ENCODE measurements at places on chromosomes 11 and 22. TPM values are rescaled to one million over a fixed set of nuclear protein-coding genes. Genes with fewer than 3 reads are reported as not detected.

Gene APOL1
- total RNA-seq: 34.3 TPM

Gene OR4D5
- total RNA-seq: not detected

Gene CD81
- total RNA-seq: 594 TPM

DNA sequence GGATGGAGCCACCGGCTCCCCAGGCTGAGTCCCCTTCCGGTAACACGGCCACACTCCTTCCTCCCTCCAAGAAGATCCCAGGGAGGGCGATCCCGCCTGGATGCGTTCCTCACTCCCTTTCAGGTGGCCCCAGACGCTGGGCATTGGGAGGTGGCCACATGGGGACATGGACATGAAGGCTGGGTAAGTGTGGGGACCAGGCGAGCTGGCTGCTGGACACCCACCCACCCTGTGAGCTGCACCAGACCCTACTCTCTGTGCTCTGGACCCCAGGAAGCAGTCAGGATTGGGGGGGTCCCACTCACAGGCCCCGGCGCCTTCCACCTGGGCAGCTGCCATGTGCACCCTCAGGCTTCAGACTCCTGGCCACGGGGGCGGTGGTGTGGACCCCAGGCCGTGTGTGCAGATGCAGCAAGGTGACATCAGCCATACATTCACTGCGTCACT is 932.8 kb downstream of the BRD1 start:
- peak; percentile 58 for DNase-seq

DNA sequence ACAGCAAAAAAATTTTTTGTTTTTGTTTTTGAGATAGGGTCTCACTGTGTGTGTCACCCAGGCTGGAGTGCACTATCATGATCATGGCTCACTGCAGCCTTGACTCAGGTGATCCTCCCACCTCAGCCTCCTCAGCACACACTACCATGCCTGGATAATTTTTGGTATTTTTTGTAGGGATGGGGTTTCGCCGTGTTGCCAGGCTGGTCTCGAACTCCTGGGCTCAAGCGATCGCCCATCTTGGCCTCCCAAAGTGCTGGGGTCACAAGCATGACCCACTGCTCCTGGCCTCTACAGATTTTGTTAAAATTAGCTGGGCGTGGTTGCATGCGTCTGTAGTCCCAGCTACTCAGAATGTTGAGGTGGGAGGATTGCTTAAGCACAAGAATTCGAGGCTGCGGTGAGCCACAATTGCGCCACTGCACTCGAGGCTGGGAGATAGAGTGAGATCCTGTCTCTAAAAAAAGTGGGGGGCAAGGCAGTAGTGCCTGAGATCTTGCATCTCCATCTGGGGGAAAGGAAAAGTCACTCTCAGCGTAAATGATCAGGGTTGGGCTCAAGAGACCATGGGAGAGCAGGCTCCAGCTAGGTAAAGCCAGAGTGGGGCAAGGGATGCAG is 10.6 kb upstream of the DGKZ start:
- DNase-seq: peak; percentile 85

DNA sequence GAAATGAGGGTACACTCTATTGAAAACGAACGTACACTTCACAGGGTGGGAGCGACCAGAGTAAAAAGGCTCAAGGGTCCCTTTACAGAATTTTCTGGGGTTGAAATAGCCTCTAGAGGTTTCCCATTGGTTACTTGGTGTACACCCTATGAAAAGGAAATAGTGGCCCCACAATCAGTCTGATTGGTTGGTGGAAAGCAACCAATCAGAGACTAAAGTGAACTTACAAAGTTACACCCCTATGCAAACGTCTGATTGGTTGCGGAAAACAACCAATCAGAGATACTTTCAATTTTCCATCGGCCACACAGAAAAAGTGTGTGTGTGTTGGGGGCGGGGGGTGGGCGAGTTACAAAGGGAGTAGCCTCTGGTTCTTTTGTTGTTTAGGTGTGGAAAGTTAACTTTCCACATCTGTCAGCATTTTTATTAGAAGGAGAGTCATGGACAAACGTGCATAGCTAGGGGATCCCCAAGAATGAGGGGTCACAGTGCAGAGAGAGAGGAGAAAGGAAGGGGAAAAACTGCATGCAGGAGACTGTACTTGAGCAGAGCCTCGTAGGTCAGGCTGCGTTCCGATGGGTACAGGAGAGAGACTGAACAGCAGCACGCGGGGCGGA is 1152.1 kb downstream of the TBC1D22A start:
- no peak for DNase-seq

Gene CCDC34
- 3.0 TPM for total RNA-seq

Gene MS4A7
- 250 TPM for total RNA-seq
